ENCODE measurements at places on chromosomes 6 and 20. TPM values are rescaled to one million over a fixed set of nuclear protein-coding genes. Genes with fewer than 3 reads are reported as not detected.

GRCh38 chr6:160790028-160790792 is 88.2 kb downstream of the PLG start:
- no peak overlapping the region for H3K4me3 ChIP-seq
- no peak overlapping the region for H3K27ac ChIP-seq
- H3K27me3 ChIP-seq: no peaks in the 10 kb centered on the region
- no peaks in the 10 kb centered on the region for H3K4me1 ChIP-seq

DNA sequence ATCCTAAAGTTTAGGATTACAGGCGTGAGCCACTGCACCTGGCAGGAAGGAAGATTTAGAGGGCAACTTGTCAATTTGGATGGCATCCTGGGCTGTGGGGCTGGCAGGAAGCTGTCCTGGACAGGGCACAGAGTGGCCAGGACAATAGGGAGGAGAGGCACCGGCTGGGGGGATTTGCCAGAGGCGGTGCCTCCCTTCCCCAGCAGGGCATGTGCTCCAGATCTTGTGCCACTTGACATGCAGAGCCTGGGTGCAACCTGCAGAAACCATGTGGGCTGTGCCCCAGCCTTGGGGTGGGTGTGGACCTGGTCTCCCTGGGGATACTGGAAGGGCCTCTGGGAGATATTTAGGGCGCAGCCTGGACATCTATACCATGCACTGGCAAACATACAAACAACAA is 58.6 kb upstream of the EEF1A1 start:
- no peaks in the 10 kb centered on the region for H3K27me3 ChIP-seq
- no peak for DNase-seq
- no peaks in the 10 kb centered on the region for H3K36me3 ChIP-seq
- H3K4me1 ChIP-seq: peaks cover 12% of the 10 kb centered on the region
- peak overlapping the region; percentile 52 for H3K27ac ChIP-seq

GRCh38 chr6:24060982-24061754 is 64.8 kb upstream of the NRSN1 start:
- DNase-seq: no peak
- no peak overlapping the region for H3K4me3 ChIP-seq
- no peak overlapping the region for H3K27ac ChIP-seq
- no peaks in the 10 kb centered on the region for H3K4me1 ChIP-seq

DNA sequence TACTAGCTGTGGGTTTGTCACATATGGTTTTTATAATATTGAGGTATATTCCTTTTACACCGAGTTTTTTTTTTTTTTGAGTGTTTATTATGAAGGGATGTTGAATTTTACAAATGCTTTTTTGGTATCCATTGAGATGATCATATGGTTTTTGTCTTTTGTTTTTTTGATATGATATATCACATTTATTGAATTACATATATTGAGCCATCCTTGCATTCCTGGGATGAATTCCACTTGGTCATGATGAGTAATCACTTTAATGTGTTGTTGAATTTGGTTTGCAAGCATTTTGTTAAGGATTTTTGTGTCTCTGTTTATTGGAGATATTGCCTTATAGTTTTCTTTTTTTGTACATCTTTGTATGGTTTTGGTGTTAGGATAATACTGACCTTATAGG is 3.3 kb upstream of the ZNF337 start:
- H3K36me3 ChIP-seq: no peaks in the 10 kb centered on the region
- peaks cover 8% of the 10 kb centered on the region for H3K4me1 ChIP-seq
- no peak overlapping the region for H3K27ac ChIP-seq
- H3K4me3 ChIP-seq: no peak overlapping the region

- no peaks in the 10 kb centered on the region for H3K36me3 ChIP-seq
- no peak overlapping the region for H3K27ac ChIP-seq
- no peaks in the 10 kb centered on the region for H3K4me1 ChIP-seq
Measured at GRCh38 chr6:12967686-12968085, 251.1 kb downstream of the PHACTR1 start.

DNA sequence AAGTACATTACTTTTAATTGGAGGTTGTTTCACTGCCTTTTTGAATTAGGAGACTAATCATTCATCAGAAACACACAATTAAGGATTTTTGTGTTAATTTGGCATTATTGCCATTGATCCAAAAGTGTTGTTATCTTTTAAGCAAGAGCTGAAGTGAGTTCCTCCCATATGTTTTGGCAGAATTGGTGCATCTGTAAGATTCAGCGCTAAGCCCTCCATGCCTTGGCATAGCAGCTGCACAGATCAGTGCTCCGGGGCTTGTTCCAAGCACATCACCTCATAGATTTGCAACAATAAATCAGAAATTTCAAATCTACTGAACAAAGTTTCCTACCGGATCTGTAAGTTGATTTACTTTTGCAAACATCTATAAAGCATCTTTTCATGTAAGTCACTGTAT is 106.8 kb upstream of the PHACTR1 start:
- H3K4me1 ChIP-seq: no peaks in the 10 kb centered on the region
- no peaks in the 10 kb centered on the region for H3K27me3 ChIP-seq
- no peak overlapping the region for H3K4me3 ChIP-seq
- no peaks in the 10 kb centered on the region for H3K36me3 ChIP-seq

DNA sequence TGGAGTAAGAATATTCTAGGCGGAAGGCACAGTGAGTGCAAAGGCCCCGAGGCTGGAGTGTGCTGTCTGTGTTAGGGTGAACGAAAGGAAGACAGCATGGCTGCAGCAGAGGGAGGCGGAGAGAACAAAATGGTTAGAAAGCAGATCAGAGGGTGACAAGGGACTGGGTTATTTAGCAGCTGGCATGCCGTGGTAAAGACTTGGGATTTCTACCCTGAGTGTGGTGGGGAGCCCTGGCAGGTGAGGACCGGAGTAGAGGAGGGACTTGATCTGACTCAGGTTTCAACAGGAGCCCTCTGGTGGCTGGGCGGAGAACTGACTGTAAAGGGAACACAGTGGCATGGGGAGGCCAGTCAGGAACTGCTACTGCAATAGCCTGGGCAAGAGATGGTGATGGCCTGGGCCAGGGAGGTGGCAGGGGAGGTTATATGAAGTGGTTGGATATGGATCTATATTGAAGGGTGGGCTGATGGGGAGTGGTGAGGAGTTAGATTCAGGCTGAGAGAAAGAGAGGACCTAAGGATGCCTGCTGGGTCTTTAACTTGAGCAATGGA is 38.0 kb downstream of the PIM1 start:
- H3K27me3 ChIP-seq: no peaks in the 10 kb centered on the region
- H3K36me3 ChIP-seq: no peaks in the 10 kb centered on the region
- no peaks in the 10 kb centered on the region for H3K4me1 ChIP-seq
- H3K27ac ChIP-seq: peak overlapping the region; percentile 32
- DNase-seq: peak; percentile 76

WFDC5 gene
- total RNA-seq: 0.52 TPM

ADNP gene
- 22.8 TPM for total RNA-seq

VSTM2L gene
- 4.4 TPM for total RNA-seq

MCCD1 gene
- not detected for total RNA-seq
